ENCODE measurements at places on chromosomes 11 and 22.
A peak's percentile ranks its signal among the peaks of the same experiment; 100 is the strongest.

GRCh38 chr22:31951194-31952093, 7.1 kb downstream of the YWHAH start:
- DNase-seq, result no peak

GRCh38 chr11:57681168-57681567, 13.3 kb downstream of the ZDHHC5 start:
- no peak for DNase-seq

GRCh38 chr22:39183991-39184585, 31.6 kb upstream of the CBX7 start:
- DNase-seq, result peak; percentile 86

DNA sequence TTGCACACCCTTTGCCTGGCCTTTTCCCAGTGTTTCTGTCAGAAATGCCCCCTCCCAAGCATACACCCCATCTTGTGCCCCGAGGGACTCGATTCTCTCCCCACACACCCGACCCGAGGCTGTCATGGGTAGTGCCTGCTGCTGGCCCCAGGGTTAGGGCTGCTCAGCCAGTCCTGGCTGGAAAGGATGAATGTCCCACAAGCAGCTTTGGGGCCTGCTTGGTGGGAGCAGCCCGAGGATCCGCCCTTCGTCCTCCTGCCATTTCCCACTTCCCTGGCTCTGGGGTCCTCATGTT, 55.0 kb upstream of the PRODH start:
- DNase-seq, result no peak

GRCh38 chr11:65961267-65962140, at the start of gene SART1:
TSS of gene SART1 (plus strand) at chr11:65961734. CDS start at chr11:65961781, 47 bp downstream.
- DNase-seq, result peak; percentile 98
